Stimulated activated CD8-positive, alpha-beta memory T cell treated with anti-CD3 and anti-CD28 coated beads, Interleukin-7, amount 100 ng/mL, for 24 hours (primary cell): ENCODE measurements at places on chromosomes 6 and 20.

DNA sequence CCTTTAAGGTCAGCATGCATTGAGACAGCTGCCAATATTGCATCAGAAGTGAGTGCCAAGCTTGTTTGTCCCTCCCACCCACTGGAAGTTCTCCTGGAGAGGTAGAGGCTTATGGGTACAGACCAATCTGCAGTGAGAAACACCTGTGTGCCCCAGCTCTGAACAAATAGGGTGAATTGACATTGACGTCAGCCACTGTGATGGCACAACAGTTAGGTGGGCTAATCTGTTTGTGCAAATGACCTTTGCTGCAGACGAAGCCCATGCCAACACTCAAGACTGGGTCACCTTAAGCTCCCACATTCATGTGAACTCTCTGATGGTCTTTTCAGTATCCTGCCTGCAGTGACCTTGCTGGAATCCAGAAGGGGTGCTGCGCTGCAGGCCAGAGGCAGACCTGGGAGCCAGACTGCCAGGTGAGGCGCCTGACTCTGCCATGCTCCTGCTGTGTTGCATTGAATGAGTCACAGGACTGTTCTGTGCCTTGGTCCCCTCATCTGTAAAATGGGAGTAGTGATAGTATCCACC lies 99.9 kb downstream of the ALDH8A1 start:
- DNase-seq: no peak

GRCh38 chr6:84172574-84172973 lies 54.9 kb downstream of the CEP162 start:
- DNase-seq: no peak

GRCh38 chr6:146127447-146128215 lies 98.8 kb downstream of the GRM1 start:
- no peak for DNase-seq

- no peak for DNase-seq
Measured at GRCh38 chr6:28522594-28523240, 3.0 kb upstream of the GPX5 start.

- no peak for DNase-seq
Measured at GRCh38 chr6:143164565-143165105, 103.9 kb downstream of the AIG1 start.

GRCh38 chr6:14467591-14467990 lies 350.0 kb downstream of the CD83 start:
- no peak for DNase-seq

DNA sequence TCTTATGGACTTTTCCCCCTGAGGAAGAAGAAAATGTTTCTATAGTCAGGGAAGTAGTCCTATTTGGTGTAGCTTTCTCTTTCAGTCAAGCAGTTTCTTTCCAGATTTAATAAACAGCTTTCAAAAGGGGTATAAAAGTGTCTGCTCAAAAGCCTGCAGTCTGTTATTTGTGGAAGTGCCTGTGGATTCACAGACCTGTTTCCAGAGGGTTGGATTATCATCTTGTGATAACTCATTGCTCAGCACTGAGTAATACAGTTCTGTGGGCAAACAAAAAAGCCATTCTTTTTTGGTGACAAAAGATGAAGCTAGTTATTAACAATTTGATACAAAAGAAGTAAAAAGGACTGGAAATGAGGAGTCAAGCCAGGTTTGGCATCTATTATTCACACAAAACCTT lies 358.2 kb upstream of the ID4 start:
- no peak for DNase-seq

GRCh38 chr20:57893366-57893999 lies 183.7 kb upstream of the PMEPA1 start:
- no peak for DNase-seq
